ENCODE measurements at places on chromosomes 11 and 22.

GRCh38 chr11:35324981-35325380 lies 94.4 kb downstream of the SLC1A2 start:
- no peak for DNase-seq

DNA sequence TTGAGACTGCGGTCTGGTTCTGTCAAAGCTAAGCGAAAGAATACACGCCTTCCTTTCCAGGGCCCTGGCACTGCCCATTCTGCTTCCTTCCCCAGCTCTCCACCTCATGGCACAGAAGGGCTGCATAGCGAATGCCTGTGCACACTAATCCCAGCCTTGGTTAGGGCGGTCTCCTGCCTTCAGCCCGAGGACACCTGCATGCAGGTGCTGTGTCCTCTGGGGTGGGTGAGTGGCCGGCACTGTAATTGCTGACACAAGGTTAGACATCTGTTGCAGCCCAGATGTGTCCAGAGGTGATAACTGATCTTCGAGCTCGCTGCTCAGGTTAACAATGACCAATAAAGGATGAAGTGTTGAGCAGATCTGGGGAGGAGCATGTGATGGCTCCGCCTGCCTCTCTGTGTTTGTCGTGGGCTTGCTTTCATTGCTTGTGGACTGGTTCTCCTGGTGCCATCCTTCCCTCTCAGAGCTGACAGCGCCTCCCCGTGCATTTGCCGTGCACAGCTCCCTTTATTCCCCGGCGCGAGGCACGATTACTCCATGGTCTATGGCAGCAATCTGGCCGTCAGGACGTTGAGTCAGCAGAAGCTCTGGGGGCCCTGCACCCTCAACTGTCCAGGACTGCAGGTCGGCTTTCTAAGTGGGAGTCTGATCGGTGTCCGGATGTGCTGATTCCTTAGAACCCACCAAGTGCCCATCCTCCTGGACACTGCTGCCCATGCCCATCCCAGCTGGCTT lies 1088.2 kb downstream of the BRD1 start:
- no peak for DNase-seq

DNA sequence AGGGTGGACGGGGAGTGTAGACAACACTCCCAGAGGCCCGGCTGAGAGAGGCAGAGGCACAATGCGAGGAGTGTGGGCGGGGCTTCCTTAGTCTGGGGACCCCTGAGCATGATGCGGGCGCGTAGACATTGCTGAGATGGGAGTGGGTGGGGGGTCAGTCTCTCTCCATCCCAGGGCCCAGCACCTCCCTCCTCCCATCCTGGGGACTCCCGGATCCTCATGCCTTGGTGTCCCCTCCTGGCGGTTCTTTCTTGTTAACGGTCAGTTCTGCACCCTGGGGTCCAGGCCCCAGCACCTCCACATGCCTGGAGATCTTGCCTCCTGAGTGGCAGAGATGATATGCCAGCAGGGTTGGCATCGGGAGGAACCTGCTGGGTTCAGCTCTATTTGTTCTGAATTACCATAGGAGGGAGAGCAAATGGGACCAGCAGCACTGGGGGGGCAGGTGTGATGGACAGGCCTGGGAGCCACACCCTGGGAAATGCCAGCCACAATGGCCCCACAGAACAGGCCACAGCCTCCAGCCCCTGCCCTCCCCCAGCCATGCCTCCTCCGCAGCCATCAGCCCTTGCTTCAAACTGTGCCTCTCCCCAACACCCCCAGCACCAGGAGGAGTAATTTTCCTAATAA lies 55.7 kb downstream of the RTL6 start:
- no peak for DNase-seq

DNA sequence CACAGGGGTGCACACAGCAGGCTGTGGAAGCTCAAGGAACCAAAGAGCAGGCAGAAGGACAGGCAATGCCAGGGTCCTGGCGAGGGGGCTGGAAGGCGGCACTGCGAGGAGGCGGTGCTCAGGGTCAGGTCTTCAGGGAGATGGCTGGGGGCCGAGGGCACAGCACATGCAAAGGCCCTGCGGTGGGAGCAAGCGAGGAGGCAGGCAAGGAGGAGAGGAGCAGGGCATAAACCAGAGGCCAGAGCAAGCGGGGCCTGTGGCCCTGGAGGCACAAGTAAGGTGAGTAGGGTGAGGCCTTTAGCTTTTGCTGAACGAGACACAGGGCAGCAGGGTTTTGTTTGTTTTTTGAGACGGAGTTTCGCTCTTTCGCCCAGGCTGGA lies 126.9 kb downstream of the ARHGAP8 start:
- no peak for DNase-seq

- no peak for DNase-seq
Observed at GRCh38 chr11:67167091-67167490, 48.0 kb downstream of the KDM2A start.

DNA sequence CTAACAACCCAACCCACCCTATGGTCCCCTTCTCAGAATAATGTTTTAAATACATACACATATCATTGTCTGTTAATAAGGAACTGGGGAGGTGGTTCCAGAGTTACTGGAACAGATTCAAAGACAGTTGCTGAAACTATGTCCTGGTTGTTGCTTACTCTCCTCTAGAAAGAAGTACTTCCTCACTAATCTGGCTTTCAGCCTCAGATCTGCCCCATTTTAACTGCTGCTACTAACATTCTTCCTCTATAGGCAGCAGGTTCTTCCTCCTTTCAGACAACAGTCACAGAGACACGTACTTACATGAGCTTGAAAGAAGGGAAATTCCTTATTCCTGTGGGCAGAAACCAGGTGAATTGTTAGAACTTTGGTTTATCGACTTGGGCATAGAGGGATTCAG lies 8.1 kb upstream of the NEU3 start:
- DNase-seq: no peak

DNA sequence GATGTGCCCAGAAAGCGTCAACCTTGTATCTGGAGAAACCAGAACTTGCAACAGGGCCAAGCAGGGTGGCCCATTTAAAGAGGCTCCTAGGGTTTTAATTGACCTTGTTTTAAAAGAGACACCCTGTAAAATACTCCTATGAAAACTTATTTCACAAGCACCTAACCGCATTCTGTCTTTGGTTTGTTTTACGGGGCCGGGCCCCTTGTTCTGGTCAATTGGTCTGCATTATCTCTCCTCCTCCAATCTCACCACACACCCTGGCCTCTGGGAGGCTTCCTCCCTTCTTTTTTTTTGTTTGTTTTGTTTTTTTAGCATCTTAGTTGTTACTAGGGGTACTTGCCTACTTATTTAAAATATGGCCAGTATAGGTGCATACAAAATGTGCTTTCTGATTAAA lies 4.7 kb downstream of the EHF start:
- no peak for DNase-seq

- no peak for DNase-seq
Observed at GRCh38 chr11:33721426-33721825, 14.8 kb downstream of the CD59 start.

GRCh38 chr11:129331217-129331616 lies 44.4 kb upstream of the BARX2 start:
- no peak for DNase-seq

DNA sequence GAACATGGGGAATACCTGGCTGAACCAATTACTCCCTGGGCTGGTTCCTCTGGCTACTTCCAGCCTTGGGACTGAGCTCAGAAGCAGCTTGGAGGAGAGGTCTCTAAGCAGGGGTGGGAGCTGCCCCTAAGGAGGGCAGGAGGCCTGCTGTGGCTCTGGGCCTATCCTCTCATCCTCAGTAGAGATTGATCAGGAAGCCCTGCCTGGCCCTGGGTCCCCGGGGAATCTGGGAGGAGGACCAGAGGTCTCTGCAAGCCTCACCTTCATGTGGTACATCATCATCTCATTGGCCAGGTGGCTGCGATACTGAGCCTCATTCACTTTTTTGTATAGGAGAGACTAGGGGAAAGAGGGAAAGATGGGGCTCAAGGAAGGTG lies 91.1 kb downstream of the PDE2A start:
- no peak for DNase-seq

DNA sequence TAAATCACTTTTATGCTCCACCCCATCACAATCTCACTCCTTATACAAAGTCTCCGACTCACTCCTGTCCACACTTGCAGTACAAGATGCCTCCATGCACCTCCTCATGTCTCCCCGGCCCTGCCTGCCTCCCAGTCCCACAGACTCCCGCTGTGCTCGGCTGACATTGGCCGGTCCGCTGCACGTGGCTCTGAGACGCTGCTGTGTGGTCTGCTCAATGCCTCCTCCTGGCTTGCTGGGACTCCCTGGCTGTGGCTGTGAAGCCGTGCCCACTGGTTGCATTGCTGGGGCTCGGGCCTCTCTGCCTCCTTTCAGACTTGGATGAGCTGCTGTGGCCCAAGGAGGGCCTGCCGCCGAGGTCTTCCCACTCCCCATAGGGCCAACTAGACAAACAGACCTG lies 224.0 kb upstream of the B3GAT1 start:
- DNase-seq: no peak

GRCh38 chr11:99505316-99505715 lies 484.6 kb downstream of the CNTN5 start:
- no peak for DNase-seq

DNA sequence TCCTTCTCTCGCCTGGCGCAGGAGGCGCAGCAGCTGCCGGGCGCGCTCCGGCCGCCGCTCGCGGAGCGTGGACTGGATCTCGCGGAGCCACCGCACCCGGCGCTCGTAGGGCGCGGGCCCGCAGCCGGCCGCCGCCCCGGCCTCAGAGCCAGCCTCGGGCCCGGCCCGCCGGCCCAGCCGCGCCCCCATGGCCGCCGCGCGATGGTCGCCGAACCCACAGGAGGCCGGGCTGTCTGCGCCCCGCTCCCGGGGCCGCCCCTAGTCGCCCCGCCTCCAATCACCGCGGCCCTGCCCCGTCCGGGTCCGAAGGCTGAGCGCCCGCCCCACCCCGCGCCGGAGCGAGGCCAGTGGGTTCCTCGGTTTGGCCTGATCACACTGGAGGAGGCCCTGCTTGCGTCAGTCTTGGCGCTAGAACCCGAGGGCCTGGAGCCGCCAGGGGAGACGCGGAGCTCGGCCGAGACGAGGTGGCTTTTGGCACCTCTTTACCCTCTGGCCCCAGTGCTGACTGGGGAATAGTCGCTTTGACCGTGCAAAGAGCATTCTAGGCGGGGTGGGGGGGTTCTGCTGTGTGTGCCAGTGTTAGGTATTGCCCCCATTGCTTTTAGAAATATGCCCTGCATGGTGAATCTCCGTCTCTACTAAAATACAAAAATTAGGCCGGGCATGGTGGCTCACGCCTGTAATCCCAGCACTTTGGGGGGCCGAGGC lies at the start of gene LRRC75B:
TSS of gene LRRC75B (minus strand) at position 223 of the 708 bp plus-strand sequence. CDS start at position 189, 34 bp downstream.
- peak; percentile 71 for DNase-seq

All from head of caudate nucleus (tissue), 42 donors.